ENCODE measurements at places on chromosomes 6 and 20.
A peak's percentile ranks its signal among the peaks of the same experiment; 100 is the strongest.

DNA sequence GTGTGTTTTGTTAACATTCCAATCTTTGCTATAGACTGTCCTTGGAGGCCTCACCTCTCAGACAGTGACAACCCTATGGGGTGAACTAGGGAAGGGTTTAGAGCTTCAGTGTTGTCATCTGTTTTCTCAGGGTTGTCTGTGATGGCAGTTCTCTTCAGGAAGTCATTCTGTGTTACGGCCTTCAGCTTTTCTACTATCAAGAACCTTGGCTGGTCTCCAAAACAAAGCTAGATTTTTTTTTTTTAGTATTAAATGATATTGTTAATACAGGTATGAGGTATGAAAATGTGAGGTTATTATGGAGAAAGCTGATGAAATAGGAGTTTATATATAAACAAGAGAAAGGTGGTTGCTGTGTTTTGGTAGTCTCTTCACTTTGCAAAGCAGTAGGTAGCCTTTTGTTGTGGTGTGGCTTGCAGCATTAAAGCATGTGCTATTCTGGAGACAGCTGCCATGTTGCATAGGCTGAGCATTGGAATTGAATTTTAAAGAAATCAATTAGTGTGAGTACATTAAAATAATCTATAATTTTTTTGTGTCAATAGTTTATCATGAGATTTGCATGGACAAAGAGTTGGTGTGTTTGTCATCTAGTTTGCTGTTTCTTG is 162.6 kb downstream of the CARMIL1 start:
- no peak for DNase-seq

DNA sequence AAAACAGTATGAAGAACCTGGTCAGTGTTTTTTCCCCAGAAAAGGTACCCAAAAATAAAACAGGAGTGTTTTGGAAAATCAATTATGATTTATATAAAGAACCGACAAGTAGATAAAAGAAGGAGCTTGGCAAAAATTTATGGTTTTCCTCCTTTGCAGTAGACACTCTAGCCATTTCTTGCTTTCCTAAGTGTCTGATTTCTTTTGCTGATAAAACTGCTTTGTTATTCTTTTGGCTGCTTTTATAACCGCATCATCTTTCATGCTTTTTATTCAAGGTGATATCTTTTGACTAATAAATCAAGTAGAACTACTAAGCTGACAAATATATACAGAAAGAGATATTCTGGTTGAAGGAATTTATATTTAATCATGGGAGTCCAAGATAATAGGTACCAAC is 16.6 kb downstream of the ATG5 start:
- no peak for DNase-seq

- no peak for DNase-seq
These were observed 60.2 kb downstream of the GNAS-AS1 start for GRCh38 chr20:58790454-58790853.

GRCh38 chr6:31538805-31539400 is 2.9 kb downstream of the DDX39B start:
- no peak for DNase-seq

GRCh38 chr20:8213270-8213669 is 81.2 kb downstream of the PLCB1 start:
- DNase-seq = no peak

DNA sequence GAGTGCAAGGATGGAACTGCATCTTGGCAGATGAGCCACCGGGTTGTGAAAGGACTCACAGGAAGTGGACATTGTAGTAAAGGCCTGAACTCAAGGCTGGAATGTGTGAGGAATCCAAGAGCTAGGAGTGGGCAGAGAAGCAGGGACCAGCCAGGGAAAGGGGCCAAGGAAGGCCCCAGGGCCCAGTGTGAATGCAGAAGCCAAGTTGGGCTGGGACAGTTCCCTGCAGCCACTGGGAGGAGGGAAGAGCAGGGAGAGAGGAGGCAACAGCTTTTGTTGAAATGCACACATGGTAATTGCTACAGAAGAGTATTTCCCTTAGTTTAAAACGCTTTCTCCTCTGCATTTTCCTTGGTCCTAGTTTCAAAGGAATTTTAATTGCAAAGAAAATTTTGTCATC is 34.6 kb downstream of the CDH22 start:
- no peak for DNase-seq

GRCh38 chr6:121549736-121550135 is 114.3 kb downstream of the GJA1 start:
- peak; percentile 16 for DNase-seq

DNA sequence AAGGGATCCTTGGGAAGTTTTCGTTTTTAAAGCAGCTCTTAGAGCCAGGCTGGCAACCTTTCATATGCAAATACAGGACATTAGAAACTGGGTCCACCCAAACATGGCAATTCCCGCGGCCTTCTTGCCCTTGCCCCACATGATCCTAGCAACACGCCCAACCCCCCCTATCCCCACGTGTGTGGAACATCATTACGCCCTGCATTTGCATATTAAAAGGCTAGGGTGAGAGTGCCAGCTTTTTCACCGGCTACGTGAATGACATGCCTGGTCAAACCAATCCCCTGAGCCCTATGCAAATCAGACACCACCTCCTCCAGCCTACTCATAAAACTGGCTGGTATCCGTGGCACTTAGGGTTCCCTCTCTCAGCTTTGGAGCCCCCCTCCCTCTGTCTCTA is 88.1 kb downstream of the TNFRSF21 start:
- no peak for DNase-seq

GRCh38 chr6:8181160-8181881 is 79.0 kb upstream of the EEF1E1 start:
- no peak for DNase-seq

GRCh38 chr6:170134471-170135440 is 156.1 kb downstream of the DLL1 start:
- DNase-seq = no peak

- no peak for DNase-seq
These were observed 20.6 kb downstream of the CDC5L start for GRCh38 chr6:44407951-44408670.

GRCh38 chr6:169839898-169840631 is 88.6 kb downstream of the ERMARD start:
- DNase-seq = no peak

- no peak for DNase-seq
These were observed 15.1 kb upstream of the CCDC170 start for GRCh38 chr6:151478670-151479069.

GRCh38 chr20:36355469-36356171 is 49.5 kb downstream of the DLGAP4 start:
- DNase-seq = no peak

GRCh38 chr6:153208706-153209105 is 77.6 kb upstream of the RGS17 start:
- no peak for DNase-seq

DNA sequence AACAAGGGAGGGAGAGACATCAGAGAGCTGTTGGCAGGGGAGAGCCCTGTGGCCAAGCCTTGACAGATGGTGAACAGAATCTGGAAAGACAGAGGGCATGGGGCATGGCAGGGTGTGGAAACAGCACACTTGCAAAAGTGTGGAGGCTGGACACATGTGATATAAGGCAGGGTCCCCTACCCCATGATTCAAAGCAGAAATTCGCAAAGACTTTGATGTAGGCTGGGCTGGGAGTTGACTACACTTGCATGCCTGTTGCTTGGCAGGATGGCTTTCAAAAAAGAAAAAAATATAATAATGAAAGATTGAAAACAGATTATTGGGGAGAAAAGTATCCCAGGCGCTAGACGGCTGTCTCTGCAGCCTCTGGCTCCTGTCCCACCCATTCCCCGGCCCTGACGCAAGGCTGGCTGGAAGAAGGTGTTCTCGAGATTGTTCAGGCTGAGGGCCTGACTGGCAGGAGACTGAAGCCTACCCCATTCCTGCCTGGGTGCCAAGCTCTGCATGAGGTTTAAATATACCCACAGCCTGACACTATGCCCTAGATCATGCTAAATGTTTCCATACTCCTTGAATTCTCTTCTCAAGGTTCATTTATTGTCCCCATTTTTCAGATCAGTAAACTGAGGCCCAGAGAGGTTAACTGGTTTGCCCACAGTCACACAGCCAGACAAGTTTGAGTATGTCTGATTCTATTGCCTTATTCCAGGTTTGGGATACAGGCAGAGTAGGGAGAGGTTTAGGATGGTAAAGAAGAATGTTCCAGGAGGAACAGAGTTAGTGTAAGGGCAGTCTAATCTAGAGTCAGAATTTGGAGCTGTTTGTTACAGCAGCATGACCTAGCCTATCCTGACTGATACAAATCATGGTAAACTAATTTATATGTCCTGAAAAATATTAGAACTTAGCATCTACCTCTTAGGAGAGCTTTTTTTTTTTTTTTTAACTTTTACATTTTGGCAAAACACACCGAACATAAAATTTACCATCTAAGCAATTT is 23.4 kb upstream of the CCN5 start:
- DNase-seq = peak; percentile 82

- no peak for DNase-seq
These were observed 149.3 kb downstream of the GJA1 start for GRCh38 chr6:121584586-121585369.

DNA sequence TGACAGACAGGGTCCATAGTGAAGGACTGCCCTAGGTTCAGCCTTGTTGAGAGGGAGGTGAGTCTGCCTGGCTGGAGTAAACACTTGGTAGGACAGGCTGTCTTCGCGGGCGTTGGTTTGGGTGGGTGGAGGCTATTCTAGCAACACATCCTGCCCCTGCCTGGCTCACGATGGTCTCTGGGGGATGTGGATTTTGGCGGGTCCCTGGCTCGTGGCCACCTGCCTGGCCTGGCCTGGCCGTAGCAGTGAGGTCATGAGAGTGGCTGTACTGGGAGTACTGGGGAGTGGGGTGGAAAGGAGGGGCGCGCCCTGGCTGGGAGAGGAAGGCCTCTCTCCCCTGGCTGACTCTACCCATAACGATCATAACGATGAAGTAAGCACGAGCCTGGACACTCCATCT is 30.2 kb upstream of the MRPS18A start:
- DNase-seq = no peak

DNA sequence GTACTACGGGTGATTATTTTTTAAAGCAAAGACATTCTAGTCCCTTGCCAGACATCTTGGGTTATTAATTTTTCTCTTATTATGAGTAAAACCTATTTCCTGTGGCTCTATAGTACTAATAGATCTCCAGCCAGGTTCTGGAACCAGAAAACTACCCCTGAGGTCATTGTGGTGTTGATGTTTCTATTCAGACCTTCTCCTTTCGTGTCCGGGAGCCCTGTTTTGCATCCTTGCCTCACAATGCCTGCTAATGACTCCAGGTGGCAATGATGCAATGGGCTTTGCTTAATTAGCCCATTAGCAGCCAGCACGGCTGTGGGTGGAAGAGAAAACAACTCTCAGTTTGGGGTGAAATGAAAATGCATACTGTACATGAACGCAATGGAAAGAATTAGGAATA is 62.9 kb upstream of the ARG1 start:
- DNase-seq = no peak

DNA sequence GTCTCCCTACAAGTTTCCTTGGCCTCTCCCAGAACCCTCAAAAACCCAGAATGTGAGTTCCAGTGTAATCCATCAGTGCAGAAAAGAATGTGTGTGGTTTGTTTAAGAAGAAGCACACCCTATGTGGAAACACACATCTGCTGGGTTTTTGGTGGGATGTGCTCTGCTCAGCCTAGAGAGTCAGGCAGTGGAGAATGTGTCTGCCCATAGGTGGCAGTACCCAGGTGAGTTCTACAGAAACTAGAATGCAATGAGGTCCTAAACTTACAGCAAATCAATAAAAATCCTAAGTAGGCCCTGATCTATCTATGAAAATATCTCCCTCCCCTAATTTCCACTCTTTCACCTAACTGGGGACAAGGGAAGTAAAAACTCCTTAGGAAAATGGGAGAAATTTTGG is 437.3 kb downstream of the DHX35 start:
- DNase-seq = no peak

- no peak for DNase-seq
These were observed at the start of gene TMEM239 for GRCh38 chr20:2816030-2816582. TMEM239 (plus strand) TSS chr20:2816364; CDS start chr20:2816555, 191 bp downstream.

DNA sequence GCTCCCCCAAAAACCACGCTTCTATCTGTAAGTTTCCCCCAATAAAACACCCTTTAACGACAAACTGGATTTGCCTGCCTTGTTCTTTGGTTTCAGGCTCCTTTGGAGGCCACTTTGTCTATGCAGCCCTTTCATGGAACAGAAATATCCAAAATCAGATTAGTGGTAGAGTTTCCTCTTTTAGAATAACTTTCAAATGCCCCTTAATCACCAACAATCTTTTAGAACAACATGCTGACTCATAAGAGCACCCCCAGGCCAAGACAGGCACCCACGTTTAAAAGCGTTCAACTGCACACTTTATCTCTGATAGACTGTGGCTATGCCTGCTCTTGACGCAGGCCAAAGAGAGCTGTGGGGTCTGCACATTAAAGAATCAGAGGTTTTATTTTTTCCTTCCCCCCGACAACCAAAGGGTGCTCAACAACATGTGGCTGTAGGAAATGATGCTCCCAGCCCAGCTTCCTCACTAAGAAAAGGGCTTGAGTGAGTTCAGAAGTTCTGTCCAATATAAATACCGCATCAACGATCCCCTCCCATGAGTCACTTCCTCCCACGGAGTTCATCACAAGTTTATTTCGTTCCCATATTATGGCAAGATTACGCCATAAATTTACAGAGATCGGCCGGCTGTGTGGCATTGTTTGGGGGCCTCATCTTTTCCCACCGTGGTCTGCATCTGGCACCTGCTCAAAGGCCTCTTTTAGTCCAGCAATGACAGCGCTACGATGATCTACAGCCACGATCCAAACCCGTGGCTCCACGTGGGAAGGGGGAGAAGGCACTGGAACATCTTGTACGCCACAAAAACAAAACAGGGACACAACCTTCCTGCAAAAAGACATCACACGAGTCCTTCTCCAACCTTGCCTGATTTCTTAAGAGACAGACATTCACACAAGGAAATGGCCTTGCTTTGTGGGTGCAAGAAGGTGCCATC is 88.8 kb upstream of the NFATC2 start:
- peak; percentile 84 for DNase-seq

DNA sequence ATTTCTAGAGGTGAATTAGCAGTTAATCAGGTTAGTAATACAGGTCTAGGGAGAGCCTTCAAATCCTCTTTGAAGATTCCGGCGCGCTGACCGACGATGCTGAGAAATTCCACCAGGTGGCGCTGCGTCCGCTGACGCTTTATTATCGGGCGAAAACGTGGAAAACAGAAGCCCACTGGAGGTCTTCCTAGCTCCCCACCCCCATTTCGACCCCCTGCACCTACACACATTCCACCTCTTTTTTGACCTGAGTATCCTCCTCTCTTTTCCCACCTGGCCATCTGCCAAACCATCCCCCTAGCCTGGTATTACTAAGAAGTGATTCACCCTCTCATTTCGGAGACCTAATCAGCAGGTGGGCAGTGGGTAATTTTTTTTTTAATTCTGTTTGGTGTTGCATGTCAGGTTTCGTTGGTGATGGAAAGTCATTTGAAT is 65.4 kb upstream of the RIN2 start:
- no peak for DNase-seq

All from fibroblast of the conjunctiva (primary cell).